ENCODE measurements at places on chromosomes 11 and 22. TPM values are rescaled to one million over a fixed set of nuclear protein-coding genes. Genes with fewer than 3 reads are reported as not detected.

The VSIG10L2 gene
- not detected for total RNA-seq

The CHRNA10 gene
- 1.5 TPM for total RNA-seq

The CCND1 gene
- 0.08 TPM for total RNA-seq

DNA sequence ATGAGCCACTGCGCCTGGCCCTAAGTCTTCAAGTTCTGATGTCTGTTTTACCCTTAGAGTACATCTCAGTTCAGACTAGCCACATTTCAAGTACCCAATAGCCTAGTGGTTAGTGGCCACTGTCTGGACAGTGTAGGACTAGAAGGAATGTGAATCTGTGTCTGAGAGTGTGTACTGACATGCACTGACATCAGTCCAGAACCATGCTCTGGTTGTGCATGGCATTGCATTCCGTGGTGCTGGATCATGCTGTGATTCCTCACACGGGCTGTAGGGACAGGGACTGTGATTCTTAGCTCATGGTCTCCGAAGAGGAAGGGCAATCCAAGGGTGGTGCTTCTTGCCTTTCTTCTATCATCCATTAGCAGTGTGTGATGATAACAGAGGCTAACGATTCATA lies 41.1 kb downstream of the AMOTL1 start:
- no peak overlapping the region for H3K4me3 ChIP-seq
- H3K36me3 ChIP-seq: no peaks in the 10 kb centered on the region
- H3K4me1 ChIP-seq: no peaks in the 10 kb centered on the region
- no peak overlapping the region for H3K27ac ChIP-seq
- H3K27me3 ChIP-seq: peaks cover 2% of the 10 kb centered on the region

DNA sequence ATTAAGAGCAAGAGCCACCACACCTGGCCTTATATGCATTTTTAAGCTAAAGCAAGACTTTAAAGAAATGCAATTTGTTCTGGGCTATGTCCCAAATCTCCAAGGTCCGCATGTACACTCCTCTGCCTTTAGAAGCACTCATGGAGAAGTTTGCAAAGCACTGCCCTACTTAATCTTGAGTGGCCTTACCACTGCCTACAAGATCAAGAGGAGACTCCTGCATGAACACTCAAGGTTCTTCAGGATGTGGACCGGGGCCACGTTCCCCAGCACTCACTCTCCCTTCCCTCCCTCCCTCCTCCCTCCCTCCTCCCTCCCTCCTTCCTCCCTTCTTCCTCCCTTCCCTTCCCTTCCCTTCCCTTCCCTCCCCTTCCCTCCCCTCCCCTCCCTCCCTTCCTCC lies 63.2 kb upstream of the HSPA8 start:
- no peak for DNase-seq
- no peak overlapping the region for H3K27ac ChIP-seq
- peaks cover 3% of the 10 kb centered on the region for H3K4me1 ChIP-seq
- no peak overlapping the region for H3K4me3 ChIP-seq
- no peaks in the 10 kb centered on the region for H3K36me3 ChIP-seq
- H3K27me3 ChIP-seq: peaks cover 2% of the 10 kb centered on the region

DNA sequence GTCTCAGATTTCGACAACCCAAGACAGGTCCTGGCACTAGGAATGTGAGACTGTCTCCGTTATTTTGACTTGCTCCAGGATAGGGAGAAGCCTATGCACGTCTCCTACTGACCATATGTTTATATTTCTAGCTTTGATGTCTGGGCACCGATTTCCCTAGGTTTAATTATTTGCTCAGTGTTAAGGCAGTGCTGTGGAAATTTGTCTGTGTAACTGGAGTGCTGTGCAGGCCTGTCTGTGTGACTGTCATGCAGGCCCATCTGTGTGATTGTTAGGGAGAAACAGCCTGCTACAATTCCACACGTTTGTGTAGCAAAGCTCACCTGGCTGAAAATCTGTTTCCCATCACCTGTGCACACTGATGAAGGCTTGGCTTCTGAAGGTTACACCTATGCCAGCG lies 29.6 kb upstream of the HSPA8 start:
- no peak overlapping the region for H3K27ac ChIP-seq
- DNase-seq: no peak
- no peaks in the 10 kb centered on the region for H3K36me3 ChIP-seq
- H3K27me3 ChIP-seq: no peaks in the 10 kb centered on the region

DNA sequence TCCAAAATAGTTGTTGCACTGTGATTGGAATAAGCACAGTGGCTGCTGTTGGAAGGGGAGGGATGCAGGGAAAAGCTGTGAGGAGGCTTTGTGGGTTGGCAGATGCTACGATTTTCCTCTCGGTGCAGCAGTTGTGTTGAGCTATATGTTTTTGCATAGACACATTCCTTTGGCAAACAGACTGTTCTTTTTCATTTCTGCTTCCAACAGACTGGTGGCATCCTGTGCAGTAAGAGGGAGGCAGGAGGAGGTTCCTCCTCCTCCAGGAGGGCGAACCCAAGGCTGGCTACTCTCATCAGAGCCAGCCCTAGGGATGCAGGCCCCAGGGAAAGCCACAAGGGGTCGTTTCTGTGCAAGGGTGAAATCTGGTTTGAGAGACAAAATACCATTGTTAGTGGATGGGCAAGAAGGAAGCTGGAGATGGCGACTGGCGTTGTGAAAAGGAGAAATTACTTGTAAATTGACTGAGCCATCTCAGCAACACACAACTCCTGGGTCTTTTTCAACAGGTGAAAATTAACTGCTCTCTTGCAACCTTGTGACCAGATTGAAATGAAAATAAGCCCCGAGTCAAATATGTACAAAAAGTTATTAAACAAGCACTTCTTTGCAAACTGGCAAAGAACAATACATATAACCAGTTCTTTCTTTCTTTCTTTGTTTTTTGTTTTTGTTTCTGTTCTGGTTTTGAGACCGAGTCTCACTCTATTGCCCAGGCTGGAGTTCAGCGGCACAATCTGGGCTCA lies 26.5 kb upstream of the UBASH3B start:
- peak; percentile 67 for DNase-seq
- H3K27me3 ChIP-seq: peaks cover 9% of the 10 kb centered on the region
- peaks cover 5% of the 10 kb centered on the region for H3K4me1 ChIP-seq
- H3K36me3 ChIP-seq: no peaks in the 10 kb centered on the region

DNA sequence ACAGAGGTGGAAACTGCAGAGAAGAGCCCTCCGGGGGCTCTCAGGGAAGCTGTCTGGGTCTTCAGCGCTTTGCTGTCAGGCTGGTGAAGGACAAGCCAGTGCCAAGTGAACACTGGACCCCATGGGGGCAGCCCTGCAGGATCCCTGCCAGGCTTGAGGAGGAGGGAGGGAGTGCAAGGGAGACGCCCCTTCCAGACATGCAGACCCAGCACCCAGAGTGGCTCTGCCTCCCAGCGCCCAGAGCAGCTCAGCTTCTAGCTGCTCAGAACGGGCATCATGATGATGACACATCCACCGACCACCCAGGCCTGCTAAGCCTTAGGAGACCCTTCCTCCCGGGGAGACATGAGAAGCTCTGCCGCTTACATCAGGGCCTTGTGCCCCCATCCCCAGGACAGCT lies 39.7 kb downstream of the TBX1 start:
- H3K27me3 ChIP-seq: no peaks in the 10 kb centered on the region
- H3K27ac ChIP-seq: no peak overlapping the region
- no peaks in the 10 kb centered on the region for H3K36me3 ChIP-seq
- H3K4me1 ChIP-seq: no peaks in the 10 kb centered on the region
- H3K4me3 ChIP-seq: no peak overlapping the region
- no peak for DNase-seq

DNA sequence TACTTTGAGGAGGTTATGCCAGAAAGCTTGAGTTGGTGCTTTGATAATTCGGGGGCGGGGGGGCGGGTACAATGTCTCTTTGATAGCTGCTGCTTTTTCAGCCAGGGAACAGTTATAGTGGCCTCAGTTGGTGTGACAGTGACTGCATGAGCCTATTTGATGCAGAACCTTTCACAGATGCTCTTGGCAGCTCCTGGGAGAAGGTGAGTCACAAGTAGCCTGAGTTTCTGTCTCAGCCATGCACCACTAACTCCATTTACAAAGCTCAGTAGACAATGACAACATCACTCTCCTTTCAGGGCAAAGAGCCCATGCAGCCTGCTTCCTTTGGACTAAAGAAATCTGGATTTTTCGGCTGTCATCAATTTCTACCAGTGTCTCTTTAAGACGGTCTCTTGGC lies 42.1 kb upstream of the SEZ6L start:
- no peak overlapping the region for H3K4me3 ChIP-seq
- H3K4me1 ChIP-seq: no peaks in the 10 kb centered on the region
- DNase-seq: no peak
- H3K27me3 ChIP-seq: no peaks in the 10 kb centered on the region

GRCh38 chr11:8032576-8033304 lies 45.6 kb downstream of the EIF3F start:
- H3K27me3 ChIP-seq: peaks cover 7% of the 10 kb centered on the region
- no peaks in the 10 kb centered on the region for H3K4me1 ChIP-seq
- no peak overlapping the region for H3K4me3 ChIP-seq

DNA sequence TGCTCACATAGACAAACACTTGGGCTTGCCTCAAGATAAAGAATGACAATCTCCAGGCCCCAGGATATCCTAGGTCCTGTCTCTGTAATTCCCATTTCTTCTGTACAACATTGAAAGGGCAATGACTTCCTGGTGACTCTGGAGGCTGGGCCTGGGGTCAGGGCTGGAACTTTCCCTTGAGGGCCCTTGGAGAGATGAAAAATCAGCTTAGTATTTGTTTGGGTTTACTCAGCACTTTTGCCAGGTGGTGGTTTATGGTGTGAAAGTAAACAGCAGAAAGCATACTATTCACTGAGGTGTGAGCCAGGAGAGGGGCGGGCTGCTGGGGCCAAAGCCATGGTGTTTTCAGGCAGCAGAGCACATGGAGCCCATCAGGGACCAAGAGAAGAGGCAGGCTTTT lies 214.7 kb upstream of the NARS2 start:
- H3K4me1 ChIP-seq: no peaks in the 10 kb centered on the region
- H3K4me3 ChIP-seq: no peak overlapping the region
- H3K36me3 ChIP-seq: no peaks in the 10 kb centered on the region
- DNase-seq: no peak

DNA sequence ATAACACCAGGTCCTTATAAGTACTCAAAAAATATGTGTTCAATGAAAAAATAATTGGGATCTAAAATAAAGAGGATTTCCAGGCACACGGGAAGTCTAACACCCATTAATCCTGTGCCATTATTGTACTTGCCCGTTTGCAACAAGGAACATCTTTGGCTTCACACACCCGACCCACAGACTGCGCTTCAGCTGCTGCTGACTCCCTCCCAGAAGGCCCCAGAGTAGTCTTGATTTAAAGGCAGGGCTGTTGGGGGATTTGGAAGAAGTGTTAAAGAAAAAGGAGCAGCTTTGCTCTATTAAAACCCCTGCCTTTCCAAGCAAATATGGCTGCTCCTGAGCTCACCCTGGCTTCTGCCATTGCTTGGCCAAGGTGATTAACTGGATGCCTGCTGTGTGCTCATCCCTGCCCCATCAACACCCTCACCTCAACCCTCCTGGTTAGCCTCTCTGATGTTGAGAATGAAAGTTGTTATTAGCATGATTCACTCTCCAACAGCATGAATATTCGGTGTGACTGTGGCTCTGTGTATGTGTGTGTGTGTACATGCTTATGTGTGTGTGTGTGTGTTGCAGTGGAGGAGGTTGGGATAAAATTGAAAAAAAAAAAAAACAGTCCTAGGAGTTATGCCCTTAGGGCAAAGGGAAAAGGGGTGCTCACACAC lies 76.1 kb downstream of the KIRREL3 start:
- DNase-seq: no peak
- no peak overlapping the region for H3K27ac ChIP-seq
- H3K27me3 ChIP-seq: no peaks in the 10 kb centered on the region
- no peak overlapping the region for H3K4me3 ChIP-seq
- H3K4me1 ChIP-seq: no peaks in the 10 kb centered on the region

DNA sequence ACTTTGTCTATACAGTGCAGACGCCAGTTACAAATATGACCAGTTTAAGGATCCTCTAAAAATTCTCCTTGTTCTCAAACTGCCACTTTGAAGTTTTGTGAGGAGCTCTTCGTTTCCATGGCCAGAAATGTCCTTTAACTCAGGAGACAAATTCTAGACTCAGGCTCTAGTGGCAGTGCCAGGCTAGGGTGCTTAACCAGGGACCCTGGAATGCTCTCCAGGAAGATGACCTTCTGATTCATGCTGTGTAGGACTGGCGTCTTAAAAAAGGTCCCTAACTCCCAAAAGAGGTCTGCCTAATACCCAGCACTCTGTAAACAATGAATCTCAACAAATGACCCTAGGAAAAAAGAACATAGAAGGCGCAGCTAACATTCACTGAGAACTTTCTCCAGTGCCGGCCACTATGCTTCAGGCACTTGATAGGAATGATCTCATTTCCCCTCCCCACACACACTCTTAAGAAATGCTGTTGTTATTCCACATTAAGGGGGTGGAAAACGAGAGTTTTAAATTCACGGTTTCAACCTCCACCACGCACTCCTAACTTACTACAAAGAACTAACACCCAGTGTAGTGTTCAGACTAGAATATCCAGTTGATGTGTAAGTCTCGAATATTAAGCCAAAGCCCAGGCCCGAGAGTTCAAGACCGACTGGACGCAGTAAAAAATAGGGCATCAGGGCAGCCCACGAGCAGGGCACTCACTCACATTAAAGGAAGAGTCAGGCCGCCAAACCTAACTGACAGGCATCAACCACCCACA lies 747 bp downstream of the NXF1 start:
- H3K36me3 ChIP-seq: peaks cover 48% of the 10 kb centered on the region
- H3K4me3 ChIP-seq: peak overlapping the region; percentile 90
- peak overlapping the region; percentile 82 for H3K27ac ChIP-seq

DNA sequence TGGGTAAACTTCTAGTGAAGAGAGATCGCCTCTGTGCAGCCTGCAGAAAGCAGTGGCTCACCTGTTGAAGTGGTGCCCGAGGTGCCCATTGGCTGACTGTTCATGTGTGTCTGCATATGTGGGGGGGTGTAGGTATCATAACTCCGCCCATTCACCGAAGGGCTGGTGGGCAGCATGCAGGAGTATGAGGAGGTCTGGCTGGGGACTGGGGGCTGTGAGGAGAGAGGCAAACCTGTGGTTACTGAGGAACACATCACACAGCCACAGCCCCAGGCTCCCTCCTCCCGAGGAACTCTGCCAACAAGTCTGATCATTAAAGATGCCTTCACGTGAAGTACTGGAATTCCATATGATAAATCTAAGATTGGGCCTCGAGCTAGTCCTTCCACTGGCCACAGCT lies 20.5 kb downstream of the PAX6 start:
- H3K27ac ChIP-seq: no peak overlapping the region
- peaks cover 13% of the 10 kb centered on the region for H3K27me3 ChIP-seq
- no peak overlapping the region for H3K4me3 ChIP-seq
- DNase-seq: no peak

DNA sequence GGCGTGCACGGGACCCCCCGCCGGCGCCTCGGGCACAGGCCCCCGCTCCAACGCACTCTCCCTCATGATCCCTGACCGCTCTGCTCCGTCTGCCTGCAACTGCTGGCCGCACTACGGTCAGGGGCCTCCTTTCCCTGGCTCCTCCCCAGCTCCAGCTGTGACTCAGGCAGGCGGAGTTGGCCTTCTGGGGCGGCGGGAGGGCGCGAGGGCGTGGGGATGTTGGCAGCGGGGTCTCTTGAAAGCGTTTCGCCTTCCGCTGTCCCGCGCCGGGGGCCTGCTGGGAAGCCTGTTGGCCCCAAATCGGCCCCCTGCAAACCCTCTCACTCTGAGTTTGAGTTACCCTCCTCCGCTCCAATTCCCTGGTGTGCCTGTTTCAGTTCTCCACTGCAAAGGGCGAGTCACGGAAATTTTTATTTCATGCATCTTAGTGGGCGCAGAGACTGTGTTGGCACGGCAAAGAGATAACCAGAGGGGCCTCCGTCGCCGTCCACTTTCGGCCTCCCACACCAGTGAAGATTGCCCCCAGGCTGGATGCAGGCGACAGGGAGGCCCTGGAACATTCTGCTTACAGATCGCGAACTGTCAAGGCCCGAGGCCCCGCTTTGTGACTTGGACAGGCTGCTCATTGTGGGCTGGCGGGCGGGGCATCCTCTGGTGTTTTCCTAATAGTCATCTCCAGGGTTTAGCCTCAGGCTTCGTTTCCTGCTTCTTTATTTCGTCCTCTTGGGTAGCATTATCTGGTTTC lies at the start of gene CAVIN3:
TSS of gene CAVIN3 (minus strand) at position 91 of the 745 bp plus-strand sequence. CDS start at position 66, 25 bp downstream.
- peak; percentile 89 for DNase-seq
- H3K27ac ChIP-seq: peak within 1 kb of the TSS; percentile 93
- H3K4me1 ChIP-seq: peaks cover 48% of the 10 kb centered on the region
- H3K27me3 ChIP-seq: peaks cover 9% of the 10 kb centered on the region
